ENCODE measurements at places on chromosomes 2 and 18.

DNA sequence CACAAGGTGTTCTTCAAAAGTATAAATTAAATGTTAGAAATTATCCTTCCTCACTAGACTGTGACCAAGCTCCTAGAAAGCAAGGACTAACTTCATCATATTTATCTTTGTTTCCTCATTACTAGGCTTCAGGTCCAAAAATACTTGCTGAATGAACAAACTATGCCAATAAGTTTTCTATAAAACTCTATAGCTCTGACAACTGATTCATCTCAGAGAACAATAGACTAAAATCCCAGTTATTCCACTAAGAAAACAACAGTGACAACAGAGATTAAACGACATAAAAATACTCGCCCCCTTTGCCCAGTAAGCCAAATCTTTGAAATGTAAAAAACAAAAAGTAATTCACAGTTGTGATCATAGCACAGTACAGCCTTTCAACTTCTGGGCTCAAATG lies 13.6 kb downstream of the TLK1 start:
- H3K4me1 ChIP-seq, result peaks cover 50% of the 10 kb centered on the region
- H3K36me3 ChIP-seq, result peaks cover 10% of the 10 kb centered on the region
- no peaks in the 10 kb centered on the region for H3K27me3 ChIP-seq
- no peak for DNase-seq

GRCh38 chr2:184596819-184597411 lies 1.4 kb upstream of the ZNF804A start:
- H3K27me3 ChIP-seq, result peaks cover 40% of the 10 kb centered on the region
- H3K36me3 ChIP-seq, result no peaks in the 10 kb centered on the region
- peaks cover 9% of the 10 kb centered on the region for H3K4me1 ChIP-seq
- H3K4me3 ChIP-seq, result peak overlapping the region; percentile 35
- no peak overlapping the region for H3K27ac ChIP-seq
- DNase-seq, result no peak

GRCh38 chr2:143452817-143453451 lies 323.7 kb downstream of the ARHGAP15 start:
- H3K36me3 ChIP-seq, result peaks cover 35% of the 10 kb centered on the region
- peaks cover 21% of the 10 kb centered on the region for H3K4me1 ChIP-seq

DNA sequence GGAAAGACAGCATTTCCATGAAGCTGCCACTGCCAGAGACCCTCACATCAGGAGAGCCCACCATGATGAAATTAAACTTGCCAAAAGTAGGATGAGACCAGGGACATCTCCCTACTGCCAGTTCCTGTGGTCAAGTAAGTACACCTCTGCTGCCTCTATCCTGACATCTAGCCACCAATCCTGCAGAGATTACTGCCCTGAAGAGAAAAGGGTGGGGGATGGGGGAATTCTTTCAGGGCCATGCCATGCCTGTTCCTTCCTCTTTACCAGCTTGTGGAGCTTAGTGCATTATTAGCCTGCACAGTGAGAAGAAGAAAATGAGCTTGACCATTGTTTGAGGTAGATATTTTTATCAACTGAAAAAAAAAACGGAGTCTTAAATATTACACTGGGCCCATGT lies 397.2 kb upstream of the CDH2 start:
- H3K27me3 ChIP-seq, result no peaks in the 10 kb centered on the region
- no peaks in the 10 kb centered on the region for H3K36me3 ChIP-seq
- no peaks in the 10 kb centered on the region for H3K4me1 ChIP-seq
- no peak overlapping the region for H3K4me3 ChIP-seq
- H3K27ac ChIP-seq, result no peak overlapping the region

DNA sequence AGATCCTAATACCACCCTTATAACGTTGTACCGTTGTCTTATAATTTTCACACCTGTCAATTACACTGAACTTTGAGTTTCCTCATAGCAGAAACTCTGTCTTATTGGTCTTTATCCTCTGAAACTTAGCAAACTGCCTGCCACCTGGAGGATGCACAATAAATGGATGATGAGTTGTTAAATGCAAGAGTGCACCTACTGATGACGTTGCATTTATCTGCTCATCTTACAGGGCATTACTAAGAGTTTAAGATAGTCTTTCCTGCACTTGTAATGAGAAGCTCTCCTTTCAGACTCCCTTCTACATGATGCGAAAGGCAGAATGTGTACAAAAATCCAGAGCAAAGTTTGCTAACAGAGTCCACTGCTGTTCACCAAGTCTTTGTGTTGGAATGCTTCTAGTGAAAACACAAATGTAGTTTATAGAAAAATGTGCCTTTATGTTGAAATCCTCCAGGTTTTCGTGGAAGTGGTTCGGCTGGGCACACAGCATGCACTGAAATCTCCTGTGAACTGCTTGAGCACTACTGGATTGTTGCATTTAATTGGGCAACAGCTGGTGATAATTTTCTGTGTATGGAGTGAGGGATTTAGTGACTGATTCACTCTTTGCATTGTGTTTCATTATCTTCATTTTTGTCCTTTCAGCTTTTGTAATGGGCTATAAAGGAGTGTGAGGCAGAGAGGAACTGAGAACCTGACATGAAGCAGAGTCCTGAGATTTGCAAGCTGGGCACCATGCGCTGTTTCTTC lies 665.8 kb upstream of the ID2 start:
- H3K36me3 ChIP-seq, result no peaks in the 10 kb centered on the region
- no peak overlapping the region for H3K27ac ChIP-seq
- no peak for DNase-seq
- no peaks in the 10 kb centered on the region for H3K27me3 ChIP-seq

DNA sequence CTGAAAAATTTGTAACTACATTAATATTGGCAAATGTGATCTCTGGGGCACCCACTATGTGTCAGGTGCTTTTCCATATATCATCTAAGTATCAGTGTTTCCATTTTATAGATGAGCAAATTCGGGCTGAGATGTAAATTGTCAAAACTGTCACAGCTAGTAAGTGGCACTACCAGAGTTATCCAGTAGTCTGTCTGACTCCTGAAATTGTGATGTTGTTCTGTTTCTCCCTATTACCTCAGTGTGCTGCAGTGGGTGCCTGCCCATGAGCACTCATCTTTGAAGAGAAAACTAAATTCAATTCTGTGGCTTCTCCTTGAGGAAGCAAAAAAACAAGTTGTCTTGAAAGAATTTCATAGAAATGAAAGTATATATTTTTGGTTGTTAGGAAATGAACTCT lies 467.4 kb upstream of the FANCL start:
- H3K4me3 ChIP-seq, result no peak overlapping the region
- no peaks in the 10 kb centered on the region for H3K4me1 ChIP-seq
- DNase-seq, result no peak
- H3K36me3 ChIP-seq, result no peaks in the 10 kb centered on the region
- no peak overlapping the region for H3K27ac ChIP-seq

GRCh38 chr2:146634230-146635097 lies 1210.4 kb upstream of the ACVR2A start:
- H3K36me3 ChIP-seq, result no peaks in the 10 kb centered on the region
- H3K4me3 ChIP-seq, result no peak overlapping the region
- DNase-seq, result no peak
- no peaks in the 10 kb centered on the region for H3K27me3 ChIP-seq
- no peaks in the 10 kb centered on the region for H3K4me1 ChIP-seq

GRCh38 chr2:226715347-226715990 lies 84.2 kb downstream of the IRS1 start:
- H3K27me3 ChIP-seq, result peaks cover 14% of the 10 kb centered on the region
- H3K36me3 ChIP-seq, result no peaks in the 10 kb centered on the region
- DNase-seq, result no peak
- H3K27ac ChIP-seq, result peak overlapping the region; percentile 55
- peaks cover 12% of the 10 kb centered on the region for H3K4me1 ChIP-seq

- H3K27me3 ChIP-seq, result no peaks in the 10 kb centered on the region
- peak overlapping the region; percentile 86 for H3K27ac ChIP-seq
- H3K4me1 ChIP-seq, result peaks cover 55% of the 10 kb centered on the region
- H3K36me3 ChIP-seq, result no peaks in the 10 kb centered on the region
- peak overlapping the region; percentile 80 for H3K4me3 ChIP-seq
- peak; percentile 79 for DNase-seq
Observed at GRCh38 chr2:69693059-69693774, 48.7 kb upstream of the ANXA4 start.

GRCh38 chr2:38740851-38741731 lies 10.1 kb downstream of the SRSF7 start:
- peak; percentile 67 for DNase-seq
- H3K4me3 ChIP-seq, result no peak overlapping the region
- peaks cover 28% of the 10 kb centered on the region for H3K4me1 ChIP-seq
- H3K27ac ChIP-seq, result peak overlapping the region; percentile 13
- peaks cover 70% of the 10 kb centered on the region for H3K36me3 ChIP-seq

DNA sequence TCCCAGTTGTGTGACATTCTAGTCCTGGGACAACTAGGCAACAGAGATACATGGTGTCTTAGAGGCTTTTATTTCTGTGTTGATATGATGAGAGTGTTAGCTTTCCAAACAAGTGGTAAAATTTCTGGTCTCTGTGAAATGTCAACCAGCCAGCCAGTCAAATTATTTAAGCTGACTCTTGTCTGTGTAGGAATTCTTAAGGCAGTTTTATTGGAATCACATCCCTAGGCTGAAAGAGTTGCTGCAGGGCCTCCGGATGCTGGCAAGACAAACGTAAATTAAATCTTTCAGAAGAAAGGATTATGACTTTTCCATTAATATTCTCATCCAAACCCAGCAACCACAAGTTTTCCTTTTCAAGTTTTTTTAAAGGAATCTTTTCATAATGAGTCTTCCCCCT lies 44.6 kb downstream of the SERPINB7 start:
- no peak overlapping the region for H3K27ac ChIP-seq
- peaks cover 3% of the 10 kb centered on the region for H3K4me1 ChIP-seq
- peaks cover 3% of the 10 kb centered on the region for H3K27me3 ChIP-seq
- H3K4me3 ChIP-seq, result no peak overlapping the region

- H3K36me3 ChIP-seq, result no peaks in the 10 kb centered on the region
- no peak for DNase-seq
- no peak overlapping the region for H3K4me3 ChIP-seq
- no peak overlapping the region for H3K27ac ChIP-seq
- peaks cover 7% of the 10 kb centered on the region for H3K27me3 ChIP-seq
- peaks cover 2% of the 10 kb centered on the region for H3K4me1 ChIP-seq
Observed at GRCh38 chr2:144663207-144663606, 143.3 kb upstream of the ZEB2 start.

- peak overlapping the region; percentile 96 for H3K4me3 ChIP-seq
- peaks cover 12% of the 10 kb centered on the region for H3K36me3 ChIP-seq
- peaks cover 4% of the 10 kb centered on the region for H3K27me3 ChIP-seq
- DNase-seq, result peak; percentile 65
- peaks cover 7% of the 10 kb centered on the region for H3K4me1 ChIP-seq
Observed at GRCh38 chr2:55269645-55269990, 587 bp upstream of the MTIF2 start.

GRCh38 chr2:127719301-127720218 lies 18.3 kb downstream of the SFT2D3 start:
- no peaks in the 10 kb centered on the region for H3K27me3 ChIP-seq
- peaks cover 43% of the 10 kb centered on the region for H3K36me3 ChIP-seq
- H3K27ac ChIP-seq, result no peak overlapping the region
- DNase-seq, result peak; percentile 49

GRCh38 chr2:169285531-169286235 lies 76.7 kb downstream of the LRP2 start:
- H3K27me3 ChIP-seq, result no peaks in the 10 kb centered on the region
- no peak overlapping the region for H3K4me3 ChIP-seq
- H3K36me3 ChIP-seq, result no peaks in the 10 kb centered on the region
- H3K27ac ChIP-seq, result no peak overlapping the region

- no peaks in the 10 kb centered on the region for H3K36me3 ChIP-seq
- H3K4me1 ChIP-seq, result no peaks in the 10 kb centered on the region
- H3K27ac ChIP-seq, result no peak overlapping the region
- H3K27me3 ChIP-seq, result no peaks in the 10 kb centered on the region
- H3K4me3 ChIP-seq, result no peak overlapping the region
Observed at GRCh38 chr2:240462073-240462706, 26.7 kb downstream of the GPC1 start.

DNA sequence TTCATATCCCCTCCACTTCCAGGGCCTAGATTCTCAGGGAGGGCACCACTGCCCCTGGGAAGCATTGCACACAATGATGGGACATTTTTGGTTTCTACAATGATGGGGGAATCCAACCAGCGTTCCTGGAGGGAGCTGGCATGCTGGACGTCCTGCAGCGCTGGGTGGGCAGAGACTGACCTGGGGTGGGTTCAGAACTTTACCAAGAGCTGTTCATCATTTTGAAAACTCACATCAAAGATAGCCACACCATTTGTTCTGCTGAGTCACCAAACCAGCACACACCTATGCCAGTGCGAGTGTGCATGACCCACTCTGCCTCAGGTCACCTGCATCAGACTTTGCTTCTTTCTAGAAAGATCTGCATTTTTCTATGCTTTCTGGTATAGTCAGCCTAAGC lies 14.1 kb upstream of the ARMC9 start:
- H3K4me3 ChIP-seq, result no peak overlapping the region
- peaks cover 12% of the 10 kb centered on the region for H3K27me3 ChIP-seq
- no peak overlapping the region for H3K27ac ChIP-seq
- peaks cover 9% of the 10 kb centered on the region for H3K4me1 ChIP-seq
- no peaks in the 10 kb centered on the region for H3K36me3 ChIP-seq
- DNase-seq, result no peak

DNA sequence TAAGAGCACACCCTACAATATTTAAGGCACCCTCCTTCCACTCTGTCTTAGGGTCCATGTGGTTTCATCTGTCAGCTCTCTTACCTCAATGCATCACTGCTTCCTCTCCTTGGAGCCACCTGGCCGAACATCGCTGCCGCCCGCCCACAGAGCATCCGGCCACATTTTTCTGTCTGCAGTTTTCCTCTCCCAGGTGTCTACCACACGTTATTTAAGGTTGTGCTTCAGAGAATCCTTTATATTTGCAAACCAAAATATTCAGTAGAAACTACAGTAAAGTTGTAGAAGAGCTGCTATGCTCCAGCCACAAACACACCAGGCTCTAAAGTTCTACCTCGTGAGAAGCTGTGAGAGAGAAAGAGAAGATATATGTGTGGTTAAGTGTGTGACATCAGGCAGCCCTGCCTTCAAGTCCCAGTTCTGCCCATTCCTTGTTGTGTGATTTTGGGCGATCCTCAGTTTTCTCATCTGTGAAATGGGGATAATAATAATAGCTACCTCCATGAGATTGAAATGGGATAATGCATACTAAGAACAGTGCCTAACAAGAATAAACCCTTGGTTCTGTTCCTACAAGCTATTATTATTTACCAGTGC lies 4.9 kb upstream of the STK17B start:
- no peaks in the 10 kb centered on the region for H3K27me3 ChIP-seq
- peaks cover 8% of the 10 kb centered on the region for H3K36me3 ChIP-seq
- H3K4me1 ChIP-seq, result peaks cover 67% of the 10 kb centered on the region
- DNase-seq, result peak; percentile 96
- peak overlapping the region; percentile 78 for H3K4me3 ChIP-seq

DNA sequence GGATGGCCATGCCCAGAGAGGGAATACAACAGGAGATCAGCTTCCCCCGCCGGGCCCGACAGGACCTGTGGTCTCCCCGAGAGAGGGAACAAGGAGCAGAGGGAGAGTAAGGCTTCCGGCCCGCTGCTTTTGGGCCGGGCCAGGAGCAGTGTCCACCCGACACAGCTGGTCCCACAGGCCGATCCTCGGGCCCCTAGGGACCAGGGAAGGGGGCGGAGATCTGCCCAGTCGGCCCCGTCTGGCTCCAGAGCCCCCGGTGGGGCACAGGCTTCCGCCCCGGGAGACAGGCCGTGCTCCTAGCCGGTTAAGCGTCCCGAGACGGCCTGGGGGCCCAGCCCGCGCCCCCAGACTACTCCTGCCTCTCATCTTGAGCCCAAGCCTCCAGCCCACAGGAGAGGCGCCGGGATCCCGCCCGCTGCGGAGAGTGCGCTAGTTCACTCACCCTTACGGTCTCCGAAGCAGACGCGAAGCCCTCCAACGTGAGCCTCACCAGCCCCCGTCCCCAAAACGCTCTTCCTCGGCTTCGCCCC lies at the start of gene MCFD2:
Gene MCFD2 (minus strand): TSS at position 526 of the 530 bp plus-strand sequence. CDS start 6,635 bp downstream, outside the sequence.
- DNase-seq, result no peak
- no peaks in the 10 kb centered on the region for H3K27me3 ChIP-seq
- H3K4me1 ChIP-seq, result peaks cover 39% of the 10 kb centered on the region
- H3K36me3 ChIP-seq, result peaks cover 18% of the 10 kb centered on the region
- H3K27ac ChIP-seq, result peak within 1 kb of the TSS; percentile 85
- peak within 1 kb of the TSS; percentile 93 for H3K4me3 ChIP-seq
